ENCODE measurements at places on chromosomes 6 and 20. TPM values are rescaled to one million over a fixed set of nuclear protein-coding genes. Genes with fewer than 3 reads are reported as not detected.

STX7 gene
- total RNA-seq: 60.6 TPM

DNA sequence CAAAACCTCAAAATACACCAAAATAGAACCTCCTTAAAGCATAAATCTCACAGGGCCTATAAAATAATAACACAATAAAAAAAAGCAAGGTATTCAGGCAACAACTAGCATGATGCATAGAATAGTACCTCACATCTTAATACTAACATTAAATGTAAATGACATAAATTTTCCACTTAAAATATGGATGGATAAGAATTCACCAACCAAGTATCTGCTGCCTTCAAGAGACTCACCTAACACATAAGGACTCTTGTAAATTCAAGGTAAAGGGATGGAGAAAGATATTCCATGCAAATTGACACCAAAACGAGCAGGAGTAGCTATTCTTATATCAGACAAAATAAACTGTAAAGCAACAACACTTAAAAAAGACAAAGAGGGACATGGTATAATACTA is 52.2 kb downstream of the PERP start:
- no peaks in the 10 kb centered on the region for H3K27me3 ChIP-seq
- H3K27ac ChIP-seq: no peak overlapping the region
- no peak overlapping the region for H3K4me3 ChIP-seq
- no peak for DNase-seq

DNA sequence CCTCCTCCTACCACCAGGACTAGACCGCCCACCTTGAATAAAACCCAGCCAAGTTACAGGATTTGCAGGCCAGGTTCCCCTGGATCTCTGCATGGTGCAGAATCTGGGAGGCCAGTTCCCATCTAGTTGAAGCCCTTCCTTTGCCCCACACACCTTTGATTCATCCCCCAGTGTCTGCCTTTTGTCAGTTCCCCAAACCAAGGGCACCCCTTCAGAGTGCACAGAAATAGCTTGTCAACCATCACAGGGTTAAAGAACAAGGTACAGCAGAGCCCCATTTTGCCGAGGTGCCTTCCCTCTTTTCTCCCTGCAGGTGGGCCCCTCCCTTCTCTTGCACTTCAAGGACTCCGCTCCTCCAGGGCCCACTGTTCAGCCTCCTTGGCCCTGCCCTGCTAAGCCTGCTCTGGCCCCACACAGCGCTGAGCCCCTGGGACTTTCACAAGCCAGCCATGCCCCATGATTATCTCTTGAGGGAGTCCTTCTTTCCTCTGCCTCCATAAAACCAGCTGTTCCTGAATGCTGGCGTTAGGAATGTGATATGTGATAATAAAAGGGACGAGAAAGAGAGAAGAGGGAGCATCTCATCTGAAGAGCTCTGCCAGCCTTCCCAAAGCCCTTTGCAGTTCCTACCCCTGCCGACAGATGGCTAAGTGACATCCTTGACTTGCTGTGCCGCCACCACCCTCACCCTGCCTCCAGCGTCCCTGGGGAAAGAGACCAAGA is 280.3 kb downstream of the CDC5L start:
- H3K27me3 ChIP-seq: no peaks in the 10 kb centered on the region
- peaks cover 38% of the 10 kb centered on the region for H3K4me1 ChIP-seq
- no peak overlapping the region for H3K4me3 ChIP-seq
- no peaks in the 10 kb centered on the region for H3K36me3 ChIP-seq
- peak overlapping the region; percentile 64 for H3K27ac ChIP-seq

DNA sequence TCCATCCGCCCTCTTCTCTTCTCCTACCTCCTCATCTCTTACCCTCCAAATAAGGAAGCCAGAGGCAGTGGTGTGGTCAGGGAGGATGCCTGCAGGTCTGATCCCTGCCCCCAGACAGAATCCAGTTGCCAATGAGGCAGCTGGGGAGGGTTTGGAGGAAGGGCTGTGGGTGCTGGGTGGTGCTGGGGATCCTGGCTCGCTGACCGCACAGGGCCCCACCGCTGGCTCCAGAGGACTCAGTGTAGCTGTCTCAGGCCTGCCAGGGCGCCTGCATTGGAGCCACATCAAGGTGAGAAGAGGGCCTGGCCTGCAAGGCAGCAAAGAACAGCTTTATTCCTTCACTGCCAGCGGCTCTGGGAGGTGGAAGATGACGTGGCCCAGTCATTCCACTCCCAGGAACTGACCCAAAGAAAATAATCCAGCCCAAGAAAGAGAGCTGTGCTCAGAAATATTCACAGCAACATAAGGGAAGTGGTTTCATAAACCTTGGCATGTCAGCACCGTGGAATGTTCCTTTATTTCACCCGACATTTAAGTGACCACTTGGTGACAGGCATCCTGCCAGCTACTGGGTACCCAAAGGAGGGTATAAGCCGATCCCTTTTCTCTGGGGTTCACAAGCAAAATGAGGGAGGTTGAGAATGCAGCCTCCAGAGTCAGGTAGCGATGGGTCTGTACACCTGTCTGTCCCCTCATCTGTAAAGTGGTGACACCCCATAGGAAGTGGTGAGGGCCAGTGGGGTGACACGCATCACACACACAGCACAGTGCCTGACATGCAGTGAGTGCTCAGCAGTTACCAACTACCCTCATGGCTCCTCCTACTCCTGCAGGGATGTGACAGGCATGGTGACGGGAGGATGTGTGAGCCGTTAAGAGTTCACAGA is 125.1 kb downstream of the SNX5 start:
- H3K27ac ChIP-seq: peak overlapping the region; percentile 80
- peak overlapping the region; percentile 3 for H3K4me3 ChIP-seq
- H3K4me1 ChIP-seq: peaks cover 43% of the 10 kb centered on the region
- peak; percentile 98 for DNase-seq
- no peaks in the 10 kb centered on the region for H3K27me3 ChIP-seq

GRCh38 chr6:113755449-113756289 is 101.5 kb upstream of the MARCKS start:
- H3K36me3 ChIP-seq: no peaks in the 10 kb centered on the region
- DNase-seq: no peak
- no peak overlapping the region for H3K4me3 ChIP-seq
- no peaks in the 10 kb centered on the region for H3K27me3 ChIP-seq

DNA sequence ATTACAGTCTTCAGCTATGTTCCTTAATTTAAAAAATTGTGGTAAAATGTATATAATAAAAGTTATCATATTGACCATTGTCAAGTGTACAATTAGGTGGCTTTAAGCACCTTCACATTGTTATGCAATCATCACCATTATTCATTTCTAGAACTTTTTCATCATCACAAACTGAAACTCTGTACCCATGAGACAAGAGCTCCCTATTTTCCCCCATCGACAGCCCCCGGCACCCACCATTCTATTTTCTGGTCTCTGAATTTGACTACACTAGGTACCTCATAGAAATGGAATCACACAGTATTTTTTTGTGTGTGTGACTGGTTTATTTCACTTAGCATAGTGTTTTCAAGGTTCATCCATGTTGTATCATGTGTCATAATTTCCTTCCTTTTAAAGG is 39.7 kb upstream of the FYN start:
- DNase-seq: no peak
- no peak overlapping the region for H3K27ac ChIP-seq
- H3K4me3 ChIP-seq: no peak overlapping the region
- no peaks in the 10 kb centered on the region for H3K4me1 ChIP-seq

DNA sequence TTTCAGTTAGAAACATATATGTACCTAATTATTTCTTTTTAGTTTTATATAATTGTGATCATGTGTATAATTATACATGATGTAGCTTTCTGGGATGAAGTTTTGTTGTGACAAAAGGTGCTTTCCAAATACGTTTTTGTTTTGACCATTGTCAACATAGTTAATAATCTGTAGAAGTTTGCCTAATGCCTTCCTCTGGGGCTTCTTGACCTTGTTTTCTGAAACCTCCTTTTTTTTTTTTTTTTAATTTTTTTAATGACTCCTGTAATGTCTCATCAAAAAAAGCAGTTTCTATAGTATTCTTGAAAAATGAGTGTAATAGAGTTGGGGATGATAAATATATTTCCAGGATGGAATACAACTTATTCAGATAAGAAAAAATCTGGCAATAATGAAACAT is 434.7 kb upstream of the SOX4 start:
- DNase-seq: no peak
- H3K36me3 ChIP-seq: no peaks in the 10 kb centered on the region
- peaks cover 3% of the 10 kb centered on the region for H3K4me1 ChIP-seq
- H3K27me3 ChIP-seq: no peaks in the 10 kb centered on the region

DNA sequence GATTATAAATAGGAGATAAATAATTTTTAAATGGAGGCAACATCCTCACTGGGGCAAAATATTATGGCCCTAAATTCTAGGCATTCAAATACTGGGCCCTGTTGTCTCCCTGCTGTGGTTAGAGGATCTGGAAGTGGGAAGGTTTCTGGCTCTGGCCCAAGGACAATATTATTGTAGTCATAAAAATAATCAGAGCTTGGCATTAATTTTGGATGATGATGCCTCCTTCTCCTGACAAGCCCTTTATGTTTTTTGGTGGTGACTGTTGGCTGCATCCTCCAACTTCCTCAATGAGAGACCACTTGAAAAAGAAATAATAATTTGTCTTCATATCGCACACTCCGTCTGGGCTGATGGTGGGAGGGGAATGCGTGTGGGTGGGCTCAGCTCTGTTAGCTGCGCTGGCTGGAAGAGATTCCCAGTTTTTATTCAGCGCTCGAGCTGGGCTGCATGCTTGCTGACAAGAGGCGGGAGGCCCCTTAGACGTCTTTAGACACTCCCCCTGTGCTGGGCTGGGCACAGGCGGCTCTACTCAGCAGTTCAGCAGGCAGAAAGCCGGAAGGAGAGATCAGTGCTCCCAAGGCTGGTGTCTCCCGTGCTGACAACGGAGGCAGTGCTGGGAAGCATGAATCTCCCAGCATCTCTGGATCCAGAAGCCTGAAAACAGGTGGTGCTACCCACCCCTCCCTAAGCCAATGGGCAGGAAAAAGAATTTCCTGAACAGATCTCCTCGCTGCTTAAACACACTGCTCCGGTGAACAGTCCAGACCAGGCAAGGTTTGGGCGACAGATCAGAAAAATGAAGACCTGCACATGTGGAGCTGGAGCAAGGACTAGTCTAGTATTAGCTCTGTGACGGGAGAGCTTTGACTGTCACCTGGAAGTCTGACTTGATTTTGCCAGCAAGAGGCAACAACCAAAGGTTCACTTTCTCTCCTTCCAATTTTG is 97.7 kb downstream of the SYCP2 start:
- peak; percentile 26 for DNase-seq
- H3K36me3 ChIP-seq: no peaks in the 10 kb centered on the region

- no peak within 1 kb of the TSS for H3K27ac ChIP-seq
- peak within 1 kb of the TSS; percentile 69 for H3K4me3 ChIP-seq
Measured at GRCh38 chr6:29005183-29005885, at the start of gene ZNF311. Gene ZNF311 (minus strand): TSS chr6:29005315. CDS start chr6:29003954, 1,361 bp downstream.

DNA sequence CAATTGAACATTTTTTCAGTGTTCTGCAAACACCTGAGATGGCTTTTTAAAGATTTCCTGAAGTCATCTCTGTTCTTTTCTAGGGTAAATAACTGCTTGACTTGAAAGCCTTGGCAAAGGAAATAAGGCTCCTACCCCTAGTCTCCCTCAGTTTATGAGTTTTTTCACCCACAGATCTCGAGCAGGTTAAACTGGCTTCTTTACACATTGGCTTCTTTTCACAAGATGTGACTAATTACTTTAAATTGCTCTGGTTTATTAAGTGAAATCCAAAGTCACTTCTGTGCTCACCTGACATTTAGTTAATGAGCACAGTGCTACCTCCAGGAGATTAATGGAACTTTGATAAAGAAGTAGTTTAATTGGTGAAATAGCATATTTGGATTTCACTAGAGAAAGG is 33.2 kb downstream of the SOX4 start:
- no peak overlapping the region for H3K27ac ChIP-seq
- H3K27me3 ChIP-seq: no peaks in the 10 kb centered on the region
- H3K4me3 ChIP-seq: no peak overlapping the region
- DNase-seq: no peak

Data from astrocyte (in vitro differentiated cells and primary cell).